ENCODE measurements at places on chromosomes 13 and 19.

DNA sequence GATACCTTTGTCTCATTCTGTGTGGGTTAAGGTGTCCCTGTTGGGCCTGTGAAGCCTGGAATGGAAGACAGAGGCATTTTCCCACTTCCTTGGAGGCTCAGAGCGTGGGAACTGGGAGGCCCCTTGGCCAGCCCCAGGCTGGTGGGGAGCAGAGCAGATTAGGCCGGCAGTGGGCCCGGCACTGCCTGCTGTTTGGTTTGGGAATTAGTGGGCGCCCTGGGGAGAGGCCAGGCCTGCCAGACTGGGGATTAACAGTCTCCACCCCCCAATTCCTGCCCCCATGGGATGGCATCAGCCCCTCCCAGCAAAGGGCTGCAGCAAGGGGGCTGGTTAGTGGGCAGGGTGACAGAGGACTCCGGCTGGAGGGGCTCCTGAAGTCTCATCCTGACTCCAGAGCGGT is 3.1 kb upstream of the BEST2 start:
- DNase-seq: no peak

DNA sequence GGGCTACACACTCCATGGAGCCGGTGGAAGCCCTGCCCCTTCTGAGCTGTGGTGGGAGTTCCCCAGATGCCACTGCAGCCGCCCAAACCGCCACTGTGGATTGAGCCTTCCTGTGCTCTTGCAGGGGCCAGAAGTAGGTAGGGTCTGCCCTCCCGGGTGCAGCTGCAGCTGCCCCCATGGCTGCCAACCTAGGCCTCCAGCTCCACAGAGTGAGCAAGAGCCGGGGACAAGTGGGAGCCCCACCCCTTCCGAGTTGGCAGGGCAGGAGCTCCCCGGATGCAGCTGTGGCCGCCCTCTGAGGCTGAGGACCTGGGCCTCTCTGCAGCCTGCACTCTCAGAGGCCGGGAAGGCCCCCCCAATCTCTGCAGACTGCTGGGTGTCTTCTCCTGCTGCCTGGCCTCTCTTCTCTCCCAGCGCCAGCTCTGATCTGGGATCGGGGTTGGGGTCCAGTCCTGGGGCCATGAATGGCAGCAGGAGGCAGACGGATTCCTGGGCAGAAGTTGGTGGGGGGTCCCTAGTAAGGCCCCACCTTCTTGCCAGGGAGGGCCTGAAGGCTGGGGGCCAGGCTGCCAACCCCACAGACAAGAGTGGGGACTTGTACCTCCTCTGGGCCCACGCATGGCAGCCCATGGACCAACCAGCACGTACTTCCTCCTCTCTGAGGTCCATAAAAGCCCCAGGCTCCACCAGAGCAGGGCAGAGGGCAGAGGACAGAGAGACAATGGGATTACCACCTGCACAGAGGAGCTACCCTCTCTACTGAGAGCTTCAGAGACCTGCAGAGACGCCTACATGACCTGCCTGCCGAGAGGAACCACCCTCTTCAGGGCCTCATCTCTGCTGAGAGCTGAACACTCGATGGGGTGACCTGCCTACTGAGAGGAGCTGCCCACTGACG is 28.9 kb downstream of the AP2S1 start:
- no peak for DNase-seq

- DNase-seq: no peak
Measured at GRCh38 chr13:74573654-74574053, 439.4 kb upstream of the KLF12 start.

DNA sequence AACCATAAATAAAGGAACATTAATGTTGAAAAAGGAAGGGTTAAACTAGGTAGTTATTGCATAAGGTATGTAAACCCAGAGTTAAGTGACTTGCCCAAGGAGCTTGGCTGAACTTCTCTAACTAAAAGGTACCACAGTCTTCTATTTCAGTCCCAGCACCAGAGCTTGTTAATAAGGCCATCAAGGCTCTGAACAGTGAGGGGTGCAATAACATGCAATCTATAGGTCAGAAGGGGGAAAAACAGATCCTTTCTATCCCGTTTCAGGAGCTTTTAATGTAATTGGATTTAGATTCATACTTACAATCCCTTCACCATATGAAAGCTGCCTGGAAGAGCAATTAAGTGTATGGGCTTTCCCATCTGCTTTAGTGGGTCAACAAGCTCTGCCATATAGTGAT is 441.5 kb upstream of the SPRY2 start:
- no peak for DNase-seq

- DNase-seq: no peak
Measured at GRCh38 chr19:18434411-18435175, 3.3 kb downstream of the ISYNA1 start.

DNA sequence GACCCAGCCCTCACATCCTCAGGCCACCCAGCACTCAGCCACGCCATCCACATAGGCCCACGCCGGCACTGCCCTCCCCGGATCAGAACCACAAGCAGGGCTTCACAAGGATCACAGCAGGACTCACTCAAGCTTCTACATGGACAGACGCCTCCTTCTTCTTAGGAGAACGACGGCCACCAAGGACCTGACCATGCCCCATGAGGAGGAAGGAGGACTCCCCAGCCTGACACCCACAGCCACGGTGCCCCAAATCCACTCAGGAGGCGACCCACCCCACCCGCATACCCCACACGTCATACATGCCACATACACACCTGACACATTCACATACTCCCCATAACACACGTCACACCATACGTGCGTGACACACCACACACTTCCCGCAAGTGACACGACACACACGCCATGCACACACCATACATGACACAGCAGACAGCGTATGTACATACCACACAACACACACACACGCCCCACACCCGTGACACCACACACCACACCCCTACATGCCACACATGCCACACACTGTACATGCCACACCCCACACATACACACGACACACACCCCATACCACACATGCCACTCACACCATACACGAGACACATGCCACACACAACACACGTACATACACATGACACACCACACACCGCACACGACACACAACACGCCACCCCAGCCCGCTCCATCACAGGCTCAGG is 50.4 kb downstream of the MLLT1 start:
- DNase-seq: no peak

DNA sequence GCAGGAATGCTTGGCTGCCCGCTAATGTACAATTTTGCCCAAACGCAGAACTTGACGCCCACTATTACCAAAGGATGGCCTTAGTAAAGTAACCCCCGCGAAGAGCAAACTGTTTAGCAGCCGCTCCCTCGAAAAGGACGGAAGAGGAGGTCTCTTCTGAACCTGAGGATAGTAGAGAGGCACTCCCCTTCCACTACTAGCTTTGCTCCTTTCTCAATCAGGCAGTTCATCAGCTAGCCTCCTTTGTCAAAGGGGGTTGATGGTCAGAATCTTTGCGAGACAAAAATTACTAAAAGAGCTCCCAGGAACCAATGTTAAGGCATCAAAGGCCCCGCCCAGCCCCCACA is 534 bp downstream of the CAB39L start:
- DNase-seq: peak; percentile 31

GRCh38 chr13:78309497-78310180 is 293.7 kb downstream of the POU4F1 start:
- no peak for DNase-seq

GRCh38 chr19:1231729-1232637 is 5.8 kb downstream of the CBARP start:
- DNase-seq: no peak

GRCh38 chr13:106617561-106617960 is 49.6 kb upstream of the ARGLU1 start:
- DNase-seq: no peak

DNA sequence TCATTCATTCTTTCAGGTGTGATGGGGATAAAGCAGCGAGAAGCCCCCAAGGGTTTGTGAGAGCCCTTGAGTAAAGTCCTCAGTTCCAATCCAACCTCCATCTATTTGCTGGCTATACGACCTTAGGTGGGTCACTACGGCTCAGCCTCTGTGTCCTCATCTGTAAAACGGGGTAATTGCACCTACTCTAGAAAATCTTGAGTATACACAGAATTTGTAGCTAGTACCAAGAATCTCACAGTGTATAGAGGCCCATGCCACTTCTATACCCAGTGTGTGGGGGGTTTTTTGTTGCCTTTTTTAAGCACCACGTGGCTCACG is 406 bp upstream of the DNMT1 start:
- DNase-seq: no peak

DNA sequence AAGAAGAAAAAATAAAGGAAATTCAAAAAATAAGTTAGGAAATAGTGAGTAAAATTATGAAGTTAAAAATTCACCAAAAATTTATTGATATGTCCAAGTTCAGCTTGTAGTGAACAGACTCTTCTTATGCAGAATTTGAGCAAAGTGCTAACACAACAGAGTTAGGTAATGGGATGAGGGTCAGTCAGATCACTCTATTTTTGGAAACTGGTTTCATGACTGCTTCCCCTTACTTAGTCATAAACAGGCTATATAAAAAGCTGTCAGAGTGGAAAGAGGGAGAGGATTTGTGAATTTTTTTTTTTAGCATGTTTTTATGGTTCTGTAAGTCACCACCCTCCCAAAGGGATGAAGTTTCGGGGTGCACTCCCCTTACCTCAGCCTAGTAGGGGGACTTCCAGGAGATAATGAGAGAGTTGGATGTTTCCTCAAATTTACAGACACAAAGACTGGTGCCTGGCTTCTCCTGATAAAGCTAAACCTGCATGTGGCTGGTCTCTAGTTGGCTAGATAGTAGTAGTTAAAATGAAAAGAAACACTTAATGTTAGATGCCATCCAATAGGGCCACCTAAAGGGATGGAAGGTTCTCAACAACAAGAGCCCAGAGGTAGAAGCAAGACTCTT is 4.5 kb downstream of the CPB2 start:
- no peak for DNase-seq

- no peak for DNase-seq
Measured at GRCh38 chr13:38264363-38265131, 85.1 kb upstream of the UFM1 start.

GRCh38 chr19:45001087-45001739 is at the start of gene RELB:
Gene RELB (plus strand): TSS chr19:45001464. CDS start chr19:45001580, 116 bp downstream.
- DNase-seq: peak; percentile 99

GRCh38 chr13:46593398-46593797 is 40.4 kb downstream of the LRCH1 start:
- no peak for DNase-seq

DNA sequence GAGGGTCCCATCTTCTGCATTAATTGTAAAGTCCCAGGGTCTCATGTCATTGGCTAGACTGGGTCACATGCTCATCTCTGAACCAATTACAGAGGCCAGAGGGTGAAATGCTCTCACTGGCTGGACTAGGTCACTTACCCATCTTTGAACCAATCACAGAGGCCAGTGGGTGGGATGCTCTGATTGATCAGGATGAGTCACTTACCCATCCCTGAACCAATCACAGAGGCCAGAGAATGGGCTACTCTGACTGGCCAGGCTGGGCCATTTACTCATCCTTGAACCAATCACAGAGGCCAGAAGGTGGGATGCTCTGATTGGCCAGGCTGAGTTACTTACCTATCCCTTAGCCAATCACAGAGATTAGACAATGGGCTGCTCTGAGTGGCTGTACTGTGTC is 5.3 kb downstream of the MISP start:
- peak; percentile 74 for DNase-seq

GRCh38 chr13:97566907-97567306 is 132.9 kb downstream of the RAP2A start:
- no peak for DNase-seq

DNA sequence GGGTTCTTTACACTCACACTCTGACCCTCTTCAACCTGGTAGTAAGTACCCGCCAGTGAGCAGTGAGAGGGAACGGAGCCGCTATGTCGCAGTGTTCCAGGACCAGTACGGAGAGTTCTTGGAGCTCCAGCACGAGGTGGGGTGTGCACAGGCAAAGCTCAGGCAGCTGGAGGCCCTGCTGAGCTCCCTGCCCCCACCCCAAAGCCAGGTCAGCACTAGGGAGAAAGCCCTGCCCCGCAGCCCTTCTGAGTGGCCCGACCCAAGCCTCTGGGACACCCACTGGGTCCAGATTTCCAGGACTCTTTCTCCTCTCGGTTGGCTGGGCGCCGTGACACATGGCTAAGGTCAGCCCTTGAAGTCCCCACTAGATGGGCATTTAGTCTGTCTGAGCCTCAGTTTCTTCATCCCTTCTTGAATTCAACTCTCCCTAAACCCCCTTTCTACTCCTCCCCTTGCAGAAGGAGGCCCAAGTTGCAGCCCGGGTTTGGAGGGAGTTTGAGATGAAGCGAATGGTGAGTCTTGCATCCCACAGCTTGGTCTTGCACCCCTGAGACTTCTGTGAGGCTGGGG is 1.9 kb downstream of the OCEL1 start:
- DNase-seq: no peak

GRCh38 chr13:46487748-46488147 is 65.2 kb upstream of the LRCH1 start:
- DNase-seq: no peak

GRCh38 chr19:19463348-19464117 is 51.8 kb downstream of the TSSK6 start:
- peak; percentile 83 for DNase-seq

- no peak for DNase-seq
Measured at GRCh38 chr13:101527130-101527529, 74.7 kb downstream of the ITGBL1 start.

GRCh38 chr19:40134866-40135265 is 44.1 kb upstream of the ZNF780A start:
- DNase-seq: no peak

Data from hepatic stellate cell (primary cell).